Esophagus mucosa (tissue), 1 donor: ENCODE measurements at places on chromosomes 3 and 15. TPM values are rescaled to one million over a fixed set of nuclear protein-coding genes. Genes with fewer than 3 reads are reported as not detected.
A peak's percentile ranks its signal among the peaks of the same experiment; 100 is the strongest.

Gene SNAP23
- total RNA-seq, result 34.4 TPM

Gene CADPS
- total RNA-seq, result 0.08 TPM

Gene HDAC11
- 15.9 TPM for total RNA-seq

Gene CAPN3
- 4.5 TPM for total RNA-seq

GRCh38 chr15:60407415-60407805, 9.6 kb upstream of the ANXA2 start:
- peak; percentile 62 for ATAC-seq

GRCh38 chr3:195699860-195700259, 20.9 kb upstream of the MUC20 start:
- peak; percentile 12 for ATAC-seq

DNA sequence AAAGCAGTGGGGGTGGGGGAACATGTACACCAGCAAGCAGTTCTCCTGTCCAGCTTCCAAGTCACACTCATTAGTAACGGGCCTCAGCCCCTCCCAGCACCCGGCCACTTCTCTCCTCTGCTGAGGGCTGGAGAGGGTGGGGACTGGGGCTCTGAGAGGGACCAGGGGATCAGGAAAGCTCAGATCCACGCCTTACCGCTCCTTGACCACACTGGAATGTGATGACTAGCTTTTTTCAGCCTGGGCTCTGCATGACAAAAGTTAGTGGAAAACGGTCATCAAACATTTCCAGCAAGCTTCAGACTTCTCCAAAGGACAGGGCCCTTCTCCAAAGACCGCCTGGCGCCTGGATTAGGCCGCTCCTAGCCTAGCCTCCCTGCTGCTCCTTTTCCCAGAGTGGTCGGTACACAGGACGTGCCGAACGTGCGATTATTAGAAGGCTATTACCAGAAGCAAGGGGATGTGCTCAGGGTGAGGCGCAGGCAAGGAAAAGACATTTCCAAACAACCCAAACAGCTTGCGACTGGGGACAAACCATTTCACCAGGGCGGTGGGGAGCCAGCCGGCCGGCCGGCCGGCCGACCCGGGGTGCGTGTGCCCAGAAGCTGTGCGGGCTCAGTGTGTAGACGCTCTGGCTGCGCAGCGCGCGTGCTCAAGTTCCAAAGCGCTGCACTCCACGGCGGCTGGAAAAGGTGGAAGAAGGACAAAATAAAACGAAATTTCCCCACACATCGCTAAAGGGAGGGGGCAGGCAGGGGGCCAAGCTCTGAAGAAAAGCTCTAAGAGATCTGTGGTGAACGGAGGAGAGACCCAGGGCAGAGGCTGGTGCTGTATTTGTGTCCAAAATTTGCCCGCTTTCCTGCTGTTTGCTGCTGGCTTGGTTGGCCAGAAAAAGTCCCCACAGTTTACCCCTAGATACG, 51.0 kb upstream of the SSR3 start:
- ATAC-seq, result peak; percentile 71

DNA sequence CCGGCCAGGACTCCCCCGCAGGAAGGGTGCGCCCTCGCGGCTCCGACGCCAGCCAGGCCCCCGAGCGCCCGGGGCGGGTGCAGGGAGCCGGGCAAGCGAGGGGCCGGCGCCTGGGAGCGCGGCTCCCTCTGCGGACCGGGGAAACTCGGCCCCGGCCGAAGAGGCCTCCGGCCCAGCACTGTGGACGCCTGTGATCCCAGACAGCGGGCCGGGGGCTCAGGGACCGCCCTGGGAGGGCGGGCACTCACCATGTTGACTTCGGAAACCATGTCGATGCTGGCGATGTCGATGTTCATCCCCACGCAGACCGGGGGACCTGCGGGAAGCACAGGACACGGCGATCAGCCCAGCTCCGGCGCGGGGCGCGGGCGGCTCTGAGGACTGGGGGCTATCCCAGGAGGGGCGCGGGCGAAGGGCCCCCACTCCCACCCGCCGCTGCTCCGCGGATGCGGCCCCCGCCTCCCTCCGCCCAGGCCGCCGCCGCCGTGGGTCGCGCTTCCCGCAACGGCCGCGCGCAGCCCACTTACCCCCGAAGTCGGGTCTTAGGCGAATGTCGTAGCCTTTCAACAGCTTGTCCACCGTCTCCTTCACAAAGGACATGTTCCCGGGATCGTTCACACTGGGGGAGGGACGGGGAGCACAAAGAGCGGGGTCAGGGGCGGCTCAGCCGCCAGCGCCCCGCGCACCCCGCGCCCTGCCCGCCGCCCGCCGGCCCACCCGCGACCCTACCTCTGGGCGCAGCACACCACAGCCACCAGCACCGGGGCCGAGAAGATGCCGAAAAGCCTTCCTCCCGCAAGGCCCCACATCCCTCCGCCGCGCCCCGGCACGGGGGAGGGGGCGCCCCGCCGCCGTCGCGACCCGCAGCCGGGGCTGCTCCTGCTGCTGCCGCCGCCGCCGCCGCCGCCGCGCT, at the start of gene GABRB3:
GABRB3 (minus strand) TSS at position 913 of the 913 bp plus-strand sequence.
- ATAC-seq, result no peak

DNA sequence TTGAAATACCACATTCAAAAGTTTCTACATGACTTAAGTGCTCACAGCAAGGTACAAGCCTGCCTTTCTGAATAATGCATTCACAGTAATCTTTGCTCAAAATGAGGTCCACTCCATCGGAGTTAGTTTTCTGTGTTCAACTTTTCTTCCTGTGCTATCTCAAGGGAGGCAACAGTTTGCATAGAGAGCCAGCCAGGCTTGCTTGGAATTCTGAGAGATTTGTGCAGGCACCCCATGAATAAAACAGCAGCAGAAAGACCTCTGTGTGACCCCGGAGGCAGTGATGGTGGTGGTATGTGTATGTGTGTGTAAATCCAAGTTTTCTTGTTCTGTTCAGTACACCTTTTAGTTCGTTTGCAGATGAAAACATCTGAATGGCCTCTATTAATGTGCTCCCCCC, 124.0 kb downstream of the ADAMTS9 start:
- ATAC-seq, result no peak

GRCh38 chr15:59918994-59919951, 84.8 kb upstream of the FOXB1 start:
- peak; percentile 87 for ATAC-seq

DNA sequence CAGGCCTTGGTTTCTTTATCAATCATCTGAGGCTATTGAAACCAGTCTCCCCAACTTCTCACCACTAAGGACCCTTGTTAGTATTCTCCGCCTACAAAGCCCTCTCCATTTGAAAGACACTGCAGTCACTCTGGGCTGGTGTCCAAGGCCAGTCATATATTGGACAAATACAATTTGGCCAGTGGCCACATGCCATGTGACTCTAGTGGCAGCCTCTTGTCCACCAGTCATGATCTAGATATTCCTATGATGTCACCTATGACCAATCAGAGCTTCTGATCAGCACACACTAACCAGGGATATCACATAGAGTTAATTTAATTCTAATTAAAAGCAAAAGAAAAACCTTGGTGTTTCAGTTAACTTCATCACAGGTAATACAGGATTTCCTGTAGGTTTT, 68.2 kb downstream of the RAB11A start:
- no peak for ATAC-seq

GRCh38 chr3:39935261-39935660, 125.9 kb downstream of the MYRIP start:
- no peak for ATAC-seq

DNA sequence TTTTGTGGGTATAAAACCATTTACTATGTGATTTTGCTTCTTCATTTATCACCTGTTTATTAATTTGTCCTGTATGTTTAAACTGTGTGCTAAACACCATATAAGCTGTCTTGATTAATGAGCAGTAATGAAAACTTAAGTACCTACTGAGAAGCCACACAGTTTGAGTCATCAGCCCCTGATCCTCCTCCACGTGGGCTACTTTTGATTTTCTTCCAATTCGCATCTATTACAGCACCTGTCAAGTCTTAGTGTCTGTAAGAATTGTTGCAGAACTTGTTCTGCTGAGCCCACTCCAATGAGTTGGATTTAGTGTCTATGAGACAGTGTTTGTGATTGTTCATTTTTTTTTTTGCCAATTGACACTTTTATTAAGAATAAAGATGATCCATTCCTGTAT, 16.8 kb downstream of the EPHA6 start:
- ATAC-seq, result peak; percentile 90

DNA sequence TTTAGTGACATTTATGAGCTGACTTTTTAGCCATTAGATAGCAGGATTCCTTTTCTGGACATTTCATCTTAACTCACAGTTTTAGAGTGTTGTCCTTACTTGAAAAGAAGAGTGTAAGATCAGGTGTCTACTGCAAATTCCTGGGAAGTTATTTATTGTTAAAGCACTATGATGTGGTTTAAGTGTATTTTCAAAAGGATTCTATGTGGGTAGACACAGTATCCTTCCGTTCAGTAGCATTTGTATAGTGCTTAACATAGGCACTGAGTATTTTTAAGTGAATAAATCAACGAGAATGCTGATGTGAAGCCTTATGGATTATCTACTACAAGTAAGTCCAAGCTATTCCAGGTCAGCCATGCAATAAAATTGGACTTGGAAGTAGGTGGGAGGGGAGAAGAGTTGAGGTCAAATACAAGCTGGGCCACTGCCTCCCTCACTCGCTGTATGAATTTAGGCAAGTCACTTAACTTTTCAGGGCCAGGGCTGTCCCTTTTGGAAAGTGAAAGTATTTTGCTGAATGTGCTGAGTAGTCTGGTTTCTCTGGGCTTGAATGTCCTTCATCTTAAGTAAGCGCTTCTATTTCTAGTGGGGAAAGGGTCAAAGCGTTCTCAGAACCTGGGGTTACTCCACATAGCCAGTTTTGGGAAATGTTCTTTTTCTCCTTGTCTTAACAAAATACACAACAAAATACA, 48.6 kb downstream of the GAP43 start:
- no peak for ATAC-seq

DNA sequence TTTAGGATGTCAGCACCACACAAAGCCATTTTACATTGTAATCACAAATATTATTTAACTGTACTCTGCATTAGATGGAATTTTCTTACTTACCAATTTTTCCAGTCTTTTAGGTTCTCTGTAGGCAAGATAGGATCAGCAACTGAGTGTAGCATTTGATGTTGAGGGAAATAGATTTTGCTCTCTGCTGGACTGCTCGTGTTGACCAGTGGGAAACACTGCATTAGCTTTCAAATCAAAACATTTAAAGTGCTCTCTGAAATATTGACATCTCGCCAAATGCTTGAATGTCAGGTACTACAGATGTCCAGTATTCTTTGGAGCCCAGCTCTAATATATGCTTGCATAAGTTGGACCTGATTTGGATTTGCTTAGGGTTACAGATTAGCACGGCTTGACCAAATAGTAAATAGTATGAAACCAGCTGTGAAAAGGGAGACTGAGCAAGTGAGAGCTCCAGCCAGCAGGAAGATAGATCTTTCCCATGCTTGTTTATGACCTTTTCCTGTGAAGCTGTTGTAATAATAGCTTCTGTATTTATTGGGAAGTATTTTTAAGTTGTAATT, 29.5 kb downstream of the P2RY14 start:
- ATAC-seq, result no peak

- ATAC-seq, result peak; percentile 98
Measured at GRCh38 chr3:52154135-52155094, at the start of gene POC1A. Gene POC1A, minus strand, starts transcription at chr3:52154423. Its CDS starts 51 bp downstream, at chr3:52154372.

DNA sequence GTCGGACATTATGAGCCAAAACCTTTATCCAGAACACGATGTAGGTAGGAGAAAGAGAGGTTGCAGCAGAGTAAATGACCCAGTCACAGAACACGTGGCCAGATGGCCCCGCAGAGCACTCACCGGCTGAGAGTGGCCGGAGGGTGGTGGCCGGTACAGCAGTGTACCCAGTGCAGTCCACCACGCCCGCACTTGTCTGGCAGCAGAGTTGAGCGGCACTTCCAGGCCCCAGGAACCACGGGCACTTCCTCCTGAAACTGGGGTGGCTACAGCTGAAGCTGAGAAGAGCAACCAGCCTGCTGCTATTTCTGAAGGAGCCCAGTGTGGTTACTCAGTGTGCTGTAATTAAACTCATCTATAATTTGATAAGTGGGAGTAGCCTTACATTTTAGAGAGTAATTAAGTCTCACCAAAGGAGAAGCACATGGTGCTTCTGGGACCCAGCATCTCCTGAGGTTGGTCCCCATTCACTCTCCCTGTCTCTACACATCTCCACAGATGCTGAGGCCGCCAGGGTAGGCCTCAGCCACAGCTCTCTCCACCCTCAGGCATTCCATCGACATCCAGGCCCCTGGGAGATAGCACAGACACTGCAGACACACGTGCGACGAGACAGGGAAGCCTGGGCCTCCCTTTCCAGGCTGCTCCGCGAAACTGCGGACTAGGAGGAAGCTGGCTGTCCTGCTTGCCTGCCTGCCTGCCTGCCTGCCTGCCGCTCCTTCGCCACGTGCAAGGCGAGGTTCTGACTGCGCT, 49.8 kb downstream of the BDH1 start:
- ATAC-seq, result no peak

DNA sequence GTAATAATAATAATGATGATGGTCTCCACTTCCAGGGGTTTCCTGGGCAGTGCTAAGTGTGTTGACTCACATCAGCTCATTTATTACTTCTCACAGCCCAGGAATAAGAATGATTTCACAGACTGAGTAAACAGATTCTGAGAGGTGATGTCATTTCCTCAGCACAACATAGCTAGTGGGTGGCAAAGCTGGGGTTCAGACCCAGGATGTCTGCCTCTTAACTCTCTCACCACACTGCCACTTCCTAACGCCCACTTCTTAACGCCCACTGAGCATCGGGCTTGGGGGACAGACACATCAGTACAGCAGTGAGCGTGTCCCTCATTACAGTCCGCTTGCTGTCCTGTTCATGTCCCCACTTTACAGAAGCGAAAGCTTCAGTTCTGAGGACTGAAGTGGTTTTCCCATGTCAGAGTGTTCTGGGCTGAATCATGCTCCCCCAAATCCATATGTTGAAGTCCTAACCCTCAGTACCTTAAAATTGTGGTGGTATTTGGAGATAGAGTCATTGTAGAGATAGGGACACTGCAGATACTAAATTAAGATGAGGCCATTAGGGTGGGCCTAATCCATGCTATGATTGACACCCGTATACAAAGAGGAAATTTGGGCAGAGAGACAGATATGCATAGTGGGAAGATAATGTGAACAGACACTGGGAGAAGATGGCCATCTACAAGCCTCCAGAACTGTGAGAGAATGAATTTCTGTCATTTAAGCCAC, 68.0 kb downstream of the ATP2B2 start:
- peak; percentile 18 for ATAC-seq

- ATAC-seq, result no peak
Measured at GRCh38 chr15:56234804-56235203, 8.9 kb downstream of the RFX7 start.
